ENCODE measurements at places on chromosomes 2 and 18.

GRCh38 chr2:57867730-57868129 lies 178.9 kb upstream of the VRK2 start:
- no peak for DNase-seq
- H3K4me1 ChIP-seq, result no peaks in the 10 kb centered on the region
- H3K4me3 ChIP-seq, result no peak overlapping the region
- no peaks in the 10 kb centered on the region for H3K36me3 ChIP-seq
- no peaks in the 10 kb centered on the region for H3K27me3 ChIP-seq

DNA sequence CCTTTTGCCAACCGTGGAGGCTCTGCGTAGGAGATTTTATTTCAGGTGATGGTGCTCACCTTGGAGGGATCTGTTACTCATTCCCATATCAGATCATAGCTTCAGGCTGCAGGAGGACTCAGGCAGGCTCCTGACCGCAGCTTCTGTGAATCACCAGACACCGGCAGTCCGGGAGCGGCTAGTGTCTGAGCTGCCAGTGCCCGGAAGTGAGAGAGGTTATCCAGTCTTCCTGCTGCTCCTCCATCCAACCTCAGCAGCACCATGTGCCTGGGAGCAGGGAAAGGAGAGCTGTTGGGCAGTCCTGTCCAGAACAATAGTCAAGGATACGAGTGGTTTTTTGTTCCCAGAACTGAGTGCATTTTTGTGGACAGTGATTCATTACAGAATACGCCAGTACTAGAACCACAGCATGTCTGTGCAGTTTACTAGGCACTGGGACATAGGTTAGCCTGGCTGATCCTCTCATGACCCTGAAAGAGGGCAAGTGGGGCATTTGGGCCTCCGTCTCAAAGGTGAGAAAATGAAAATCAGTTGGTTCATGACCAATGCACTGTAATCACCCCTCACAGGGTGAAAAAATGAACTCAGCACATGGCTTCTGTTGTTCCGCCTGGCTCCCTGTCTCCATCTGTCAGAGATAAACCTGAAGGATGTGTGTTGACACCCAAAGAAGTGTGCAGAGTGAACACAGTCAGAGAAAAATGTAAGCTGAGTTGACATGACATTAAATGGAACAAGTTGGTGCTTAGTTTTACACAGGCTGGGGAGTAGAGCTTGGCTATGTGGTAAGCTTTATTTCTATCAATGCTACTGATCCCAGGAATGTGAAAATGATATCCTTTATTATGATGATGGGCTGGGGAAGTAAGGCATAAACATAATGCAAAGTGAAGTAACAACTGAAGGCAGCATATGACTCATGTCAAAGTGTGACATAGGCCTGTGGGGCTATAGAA lies 12.2 kb downstream of the FHOD3 start:
- no peaks in the 10 kb centered on the region for H3K4me1 ChIP-seq
- peaks cover 19% of the 10 kb centered on the region for H3K27me3 ChIP-seq
- DNase-seq, result no peak
- H3K27ac ChIP-seq, result no peak overlapping the region

DNA sequence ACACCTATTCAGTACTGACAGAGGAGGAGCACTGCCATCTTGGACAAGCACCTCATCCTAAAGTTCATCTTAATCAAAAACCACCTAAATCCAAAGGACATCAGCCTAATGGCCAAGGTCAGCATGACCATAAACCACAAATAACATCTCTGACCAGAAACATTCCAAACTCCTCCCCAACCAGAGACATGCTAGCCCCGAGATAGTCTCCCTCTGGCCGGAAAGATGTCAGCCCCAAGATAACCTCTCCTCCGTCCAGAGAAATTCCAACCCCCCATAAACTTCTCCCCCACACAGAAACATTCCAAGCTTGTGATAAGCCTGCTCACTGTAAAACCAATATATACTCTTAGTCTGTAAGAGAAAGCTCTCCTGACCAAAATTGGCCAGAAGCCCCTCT lies 260.6 kb downstream of the CLIP4 start:
- no peaks in the 10 kb centered on the region for H3K4me1 ChIP-seq
- DNase-seq, result no peak
- no peaks in the 10 kb centered on the region for H3K27me3 ChIP-seq
- no peak overlapping the region for H3K27ac ChIP-seq
- no peaks in the 10 kb centered on the region for H3K36me3 ChIP-seq

DNA sequence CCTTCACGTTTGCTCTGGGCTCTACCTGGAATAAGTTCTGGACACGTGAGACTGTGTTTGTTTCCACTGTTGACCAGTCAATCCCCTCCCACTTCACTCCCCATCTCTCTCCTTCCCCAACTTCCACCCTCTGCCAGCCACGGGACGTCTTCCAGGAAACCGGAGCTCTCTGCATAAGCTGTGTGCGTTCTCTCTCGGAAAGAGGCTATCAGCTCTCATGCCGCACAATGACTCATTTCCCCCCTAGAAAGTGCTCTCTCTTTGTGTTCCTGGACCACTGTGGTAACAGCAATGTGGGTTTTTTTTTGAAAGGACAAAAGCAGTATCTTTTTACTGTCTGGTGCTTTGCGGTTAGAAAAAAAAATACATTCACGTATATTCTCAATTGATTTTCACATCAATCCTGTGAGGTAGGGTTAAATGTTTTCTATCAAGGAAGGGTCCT lies 10.2 kb downstream of the PROKR1 start:
- no peaks in the 10 kb centered on the region for H3K4me1 ChIP-seq
- no peaks in the 10 kb centered on the region for H3K36me3 ChIP-seq
- peaks cover 23% of the 10 kb centered on the region for H3K27me3 ChIP-seq
- no peak overlapping the region for H3K27ac ChIP-seq

DNA sequence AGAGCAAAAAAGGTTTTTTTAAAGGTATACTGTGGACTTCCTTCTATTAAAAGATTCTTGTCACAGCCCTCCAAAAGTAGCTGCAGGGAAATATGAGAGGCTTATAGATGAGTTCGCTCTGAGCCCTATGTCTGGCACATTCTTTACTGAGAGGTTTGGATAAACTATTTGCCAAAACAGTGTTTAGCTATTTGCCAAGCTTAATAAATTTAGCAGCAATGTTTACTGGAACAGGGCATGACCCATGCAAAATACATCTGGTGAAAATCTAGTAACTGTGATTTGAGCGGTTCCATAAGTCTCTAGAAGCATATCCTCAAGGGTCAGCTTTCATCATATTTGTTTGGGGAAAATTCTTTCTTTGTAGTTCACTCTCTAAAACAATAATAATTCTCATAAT lies 1696.7 kb upstream of the PIK3C3 start:
- no peaks in the 10 kb centered on the region for H3K36me3 ChIP-seq
- H3K4me3 ChIP-seq, result no peak overlapping the region
- H3K4me1 ChIP-seq, result no peaks in the 10 kb centered on the region

DNA sequence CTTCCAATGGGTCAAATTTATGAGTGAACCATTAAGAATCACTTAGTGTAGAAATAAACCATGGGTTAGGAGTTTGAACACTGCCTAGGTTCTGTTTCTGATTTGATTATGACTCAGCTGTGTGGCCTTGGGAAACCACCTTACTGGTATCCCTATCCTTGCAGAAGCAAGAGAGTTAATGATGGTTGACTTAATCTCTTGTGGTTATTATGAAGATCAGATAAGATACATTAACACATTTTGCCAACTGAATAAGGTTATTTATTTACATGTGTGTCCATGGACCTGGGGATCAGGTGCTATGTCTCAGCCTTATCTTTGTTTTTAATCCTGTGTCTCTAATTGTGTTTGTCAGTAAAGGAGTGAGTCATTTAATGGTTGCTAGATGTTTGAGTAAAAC lies 5.4 kb upstream of the KCNJ13 start:
- peaks cover 6% of the 10 kb centered on the region for H3K36me3 ChIP-seq
- H3K4me1 ChIP-seq, result peaks cover 52% of the 10 kb centered on the region
- DNase-seq, result peak; percentile 60

DNA sequence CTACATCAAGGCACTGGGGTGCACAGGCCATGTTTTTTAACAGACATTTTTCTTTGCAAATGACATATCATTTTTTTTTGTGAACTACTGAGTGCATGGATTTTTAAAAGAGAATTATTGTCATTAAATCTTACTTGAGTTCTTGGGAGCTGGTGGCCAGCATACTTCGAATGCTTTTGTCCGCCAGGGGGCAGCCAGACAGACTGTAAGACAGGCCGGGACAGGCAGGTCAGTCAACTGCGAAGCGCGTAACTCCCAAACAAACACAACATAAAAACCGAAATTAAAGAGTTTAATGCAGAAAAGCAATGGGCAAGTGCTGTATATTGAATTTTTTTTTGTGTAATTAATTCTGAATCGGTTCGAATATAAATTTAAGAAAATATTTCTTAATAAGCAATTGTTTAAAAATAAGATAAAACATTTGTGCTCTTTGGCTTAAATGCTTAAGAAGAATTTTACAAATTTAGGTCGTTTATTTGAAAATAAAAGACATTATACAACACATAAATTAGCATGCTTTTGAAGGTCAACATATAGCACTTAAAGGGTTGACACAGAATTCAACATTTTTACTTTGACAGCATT lies 142.2 kb upstream of the PXDN start:
- H3K36me3 ChIP-seq, result no peaks in the 10 kb centered on the region
- H3K4me1 ChIP-seq, result no peaks in the 10 kb centered on the region
- peak; percentile 23 for DNase-seq
- H3K27ac ChIP-seq, result no peak overlapping the region
- no peak overlapping the region for H3K4me3 ChIP-seq

DNA sequence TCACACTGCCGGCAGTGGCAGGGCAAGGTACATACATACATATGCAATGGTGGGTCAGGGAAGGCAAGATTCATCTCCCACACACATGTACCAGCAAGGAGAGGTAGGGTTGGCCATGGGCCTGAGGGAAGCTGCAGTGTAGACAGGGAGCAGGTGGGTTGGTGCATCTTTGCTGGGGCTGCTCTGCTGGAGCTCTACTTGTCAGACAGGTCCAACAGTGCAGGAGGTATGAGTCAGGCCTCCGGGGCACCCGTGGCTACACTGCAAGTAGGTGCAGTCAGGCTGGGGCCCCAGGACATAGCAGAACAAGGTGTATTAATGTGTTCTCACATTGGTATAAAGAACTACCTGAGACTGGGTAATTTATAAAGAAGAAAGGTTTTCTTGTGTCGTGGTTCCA lies 281.1 kb upstream of the COL3A1 start:
- no peak for DNase-seq
- no peaks in the 10 kb centered on the region for H3K4me1 ChIP-seq
- no peaks in the 10 kb centered on the region for H3K36me3 ChIP-seq
- no peak overlapping the region for H3K4me3 ChIP-seq
- no peak overlapping the region for H3K27ac ChIP-seq

Measured in large intestine (tissue), 12 donors.